Fibroblast of skin of left quadriceps (primary cell): ENCODE measurements at places on chromosomes 7 and 10.

GRCh38 chr10:45468079-45468478 is 94.1 kb downstream of the ALOX5 start:
- DNase-seq = no peak

DNA sequence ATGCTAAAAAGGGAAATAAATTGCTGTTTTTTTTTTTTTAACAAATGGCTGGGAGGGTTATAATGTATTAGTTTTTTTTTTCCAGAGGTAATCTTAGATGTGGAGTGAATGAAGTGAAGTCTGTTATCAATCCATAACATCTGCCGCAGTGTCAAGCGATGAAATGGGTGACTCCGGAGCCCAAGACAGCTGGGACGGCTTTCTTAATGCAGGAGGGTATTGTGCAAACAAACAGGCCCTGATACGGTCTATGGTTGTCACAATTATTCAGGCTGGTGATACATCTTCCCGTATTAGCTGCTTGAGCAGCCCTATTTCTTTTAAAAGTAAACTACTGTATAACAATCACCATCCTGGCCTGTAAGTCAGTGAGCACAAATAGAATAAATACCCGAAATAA is 1231.2 kb downstream of the GATA3 start:
- no peak for DNase-seq

DNA sequence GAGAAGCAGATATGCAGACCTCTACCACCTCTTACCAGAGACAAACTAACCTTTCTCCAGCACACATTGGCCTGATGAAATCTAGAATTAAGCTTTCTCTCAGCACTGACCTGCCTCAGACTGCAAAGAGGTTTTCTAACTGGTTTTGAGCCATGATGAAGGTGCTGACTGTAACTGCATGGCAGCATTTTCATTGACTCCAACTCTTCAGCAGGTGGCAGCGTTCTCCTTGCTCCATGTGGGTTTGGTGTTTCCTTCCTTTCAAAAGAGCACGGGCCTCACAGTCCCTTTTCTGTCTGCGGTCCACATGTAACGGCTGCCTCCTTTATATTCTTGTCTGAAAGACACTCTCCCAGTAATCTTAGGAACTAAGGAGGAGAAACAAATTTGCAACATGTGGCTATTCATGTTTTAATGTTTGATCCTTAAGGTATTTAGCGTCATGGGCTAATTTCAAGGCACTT is 12.6 kb downstream of the KLLN start:
- DNase-seq = peak; percentile 38

- DNase-seq = no peak
Measured at GRCh38 chr7:37541810-37542443, 93.3 kb upstream of the ELMO1 start.

DNA sequence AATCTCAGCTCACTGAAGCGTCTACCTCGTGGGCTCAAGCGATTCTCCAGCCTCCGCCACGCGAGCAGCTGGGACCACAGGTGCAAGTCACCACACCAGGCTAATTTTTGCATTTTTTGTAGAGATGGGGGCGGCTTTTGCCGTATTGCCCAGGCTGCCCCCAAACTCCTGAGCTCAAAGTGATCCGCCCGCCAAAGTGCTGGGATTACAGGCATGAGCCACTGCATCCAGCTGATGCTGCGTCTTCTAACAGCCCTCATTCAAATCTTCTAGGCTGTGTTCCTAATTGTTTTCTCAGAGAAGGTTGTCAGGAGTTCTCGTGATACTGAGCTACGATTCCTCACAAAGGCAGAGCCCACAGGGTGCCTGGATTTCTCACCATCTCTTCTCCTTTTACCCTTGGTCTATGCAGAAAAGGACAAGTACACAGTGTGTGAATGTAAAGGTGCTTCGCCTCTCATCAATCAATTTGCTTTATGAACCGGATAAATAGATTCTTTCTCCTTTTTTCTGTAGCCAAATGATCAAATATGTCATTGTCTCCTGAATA is 247.3 kb upstream of the PTN start:
- DNase-seq = no peak

- DNase-seq = no peak
Measured at GRCh38 chr7:158018098-158018762, 569.4 kb downstream of the PTPRN2 start.

DNA sequence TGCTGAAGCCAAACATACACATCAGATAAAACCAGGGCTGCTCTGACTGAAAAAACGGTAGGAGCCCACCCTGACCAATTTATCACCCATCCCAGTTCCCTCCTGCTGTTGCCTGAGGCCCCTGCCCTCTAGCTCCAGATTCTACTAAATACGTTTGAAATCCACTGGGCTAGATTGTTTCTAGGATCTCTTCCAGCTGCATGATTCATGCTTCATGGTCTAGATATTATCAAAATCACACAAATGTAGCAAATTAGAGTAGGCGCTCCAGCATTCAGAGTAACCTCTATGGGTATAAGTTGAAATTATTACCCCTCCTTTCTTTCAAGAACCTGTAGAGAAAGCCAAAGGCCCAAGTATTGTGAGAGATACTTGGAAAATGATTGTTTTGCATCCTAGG is 151.2 kb upstream of the FAM13C start:
- DNase-seq = no peak

DNA sequence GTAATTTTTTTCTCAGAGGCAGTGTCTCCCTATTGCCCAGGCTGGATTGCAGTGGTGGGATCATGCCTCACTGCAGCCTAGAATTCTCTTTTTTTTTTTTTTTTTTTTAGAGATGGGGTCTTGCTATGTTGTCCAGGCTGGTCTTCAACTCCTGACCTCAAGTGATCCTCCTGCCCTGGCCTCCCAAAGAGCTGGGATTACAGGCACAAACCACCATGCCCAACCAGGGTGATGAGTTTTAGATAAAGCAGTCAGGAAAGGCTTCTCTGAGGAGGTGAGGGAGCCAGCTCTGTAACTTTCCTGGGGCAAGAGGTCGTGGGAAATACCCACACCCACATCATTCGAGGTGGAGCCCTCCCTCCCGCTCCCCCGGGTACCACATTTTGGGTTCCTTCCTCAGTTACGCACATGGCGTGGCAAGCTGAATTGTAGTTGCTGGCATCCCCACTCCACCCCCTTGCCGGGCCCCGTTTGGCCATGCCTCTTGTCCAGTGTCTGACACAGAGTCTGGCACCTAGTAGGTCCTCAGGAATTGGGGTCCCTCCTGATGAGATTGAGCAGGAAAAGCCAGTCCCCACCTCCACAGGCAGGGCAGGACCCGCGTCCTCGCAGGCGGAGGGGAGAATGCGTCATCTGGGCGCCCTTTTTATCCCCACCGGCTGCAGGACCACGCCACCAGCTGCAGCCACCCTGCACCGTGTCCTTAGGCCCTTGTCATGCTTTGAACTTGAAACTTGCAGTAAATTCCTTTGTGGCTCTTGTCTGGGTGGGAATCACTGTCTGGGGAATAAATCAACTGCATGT is 43.4 kb downstream of the CLIP2 start:
- no peak for DNase-seq

DNA sequence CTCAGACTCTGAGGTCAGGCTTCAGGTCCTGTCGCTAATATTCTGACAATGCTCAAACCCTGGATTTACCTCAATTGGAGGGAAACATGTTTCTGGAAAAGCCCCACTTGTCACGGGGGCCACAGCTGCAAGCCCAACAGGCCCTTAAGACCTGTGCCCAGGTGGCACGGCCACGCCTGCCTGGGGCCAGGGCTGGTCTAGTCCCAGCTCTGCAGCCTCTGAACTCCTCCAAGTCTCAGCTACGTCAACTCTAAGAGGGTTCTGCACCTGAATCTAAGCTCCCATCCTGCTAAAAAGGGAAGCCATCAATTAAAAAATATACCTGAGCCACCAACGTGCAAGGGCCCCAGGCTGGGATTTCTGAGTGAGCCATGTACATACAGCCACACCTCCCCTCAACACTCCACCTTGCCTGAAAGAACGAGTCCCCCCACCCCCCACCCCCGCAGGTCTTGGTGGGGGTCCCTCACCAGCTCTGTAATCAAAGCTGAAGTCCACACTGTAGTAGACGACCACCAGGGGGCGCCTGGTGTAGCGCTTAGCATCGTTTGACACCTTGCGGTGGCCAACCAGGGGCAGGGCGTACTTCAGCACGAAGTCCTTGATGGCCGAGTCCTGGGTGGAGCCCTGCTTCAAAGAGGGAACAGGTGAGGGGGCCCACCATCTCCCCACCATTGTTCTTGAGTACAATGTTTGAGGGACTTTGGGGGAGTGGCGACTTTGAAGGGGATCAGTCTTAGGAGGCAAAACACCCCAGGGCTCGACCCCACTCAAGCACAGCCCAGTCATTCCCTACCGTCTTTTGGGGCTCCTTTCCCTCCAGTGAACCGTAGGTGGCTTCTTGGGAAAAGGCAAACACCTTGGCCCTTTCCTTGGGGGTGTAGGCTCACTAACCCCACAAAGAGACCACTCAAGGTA is 22.6 kb downstream of the PDIA4 start:
- DNase-seq = peak; percentile 33
